ENCODE measurements at places on chromosomes 2 and 18.

- DNase-seq, result no peak
These were observed 67.4 kb downstream of the ADNP2 start for GRCh38 chr18:80176334-80177073.

DNA sequence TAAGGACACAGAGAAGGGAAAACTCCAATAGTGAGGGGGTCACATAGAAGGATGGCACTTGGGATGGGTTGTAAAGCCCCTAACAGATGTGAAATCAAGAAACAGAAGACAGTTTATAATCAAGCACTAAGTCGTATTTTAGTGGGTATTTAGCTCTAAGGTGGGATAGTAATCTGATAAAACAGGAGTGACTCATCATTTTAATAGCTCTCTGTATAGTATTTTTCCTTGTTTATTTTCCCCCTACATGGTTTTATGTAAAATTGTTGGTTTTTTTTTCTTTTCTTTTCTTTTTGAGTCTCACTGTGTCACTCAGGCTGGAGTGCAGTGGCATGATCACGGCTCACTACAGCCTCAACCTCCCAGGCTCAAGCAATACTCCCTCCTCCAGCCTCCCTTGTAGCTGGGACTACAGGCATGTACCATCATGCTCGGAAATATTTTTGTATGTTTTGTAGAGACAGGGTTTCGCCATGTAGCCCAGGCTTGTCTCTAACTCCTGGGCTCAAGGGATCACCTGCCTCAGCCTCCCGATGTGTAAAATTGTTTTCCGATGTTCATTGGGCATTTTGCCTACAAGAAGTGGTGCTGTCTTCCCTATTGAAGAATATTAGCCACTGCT, 142.6 kb upstream of the SERPINE2 start:
- DNase-seq, result no peak

DNA sequence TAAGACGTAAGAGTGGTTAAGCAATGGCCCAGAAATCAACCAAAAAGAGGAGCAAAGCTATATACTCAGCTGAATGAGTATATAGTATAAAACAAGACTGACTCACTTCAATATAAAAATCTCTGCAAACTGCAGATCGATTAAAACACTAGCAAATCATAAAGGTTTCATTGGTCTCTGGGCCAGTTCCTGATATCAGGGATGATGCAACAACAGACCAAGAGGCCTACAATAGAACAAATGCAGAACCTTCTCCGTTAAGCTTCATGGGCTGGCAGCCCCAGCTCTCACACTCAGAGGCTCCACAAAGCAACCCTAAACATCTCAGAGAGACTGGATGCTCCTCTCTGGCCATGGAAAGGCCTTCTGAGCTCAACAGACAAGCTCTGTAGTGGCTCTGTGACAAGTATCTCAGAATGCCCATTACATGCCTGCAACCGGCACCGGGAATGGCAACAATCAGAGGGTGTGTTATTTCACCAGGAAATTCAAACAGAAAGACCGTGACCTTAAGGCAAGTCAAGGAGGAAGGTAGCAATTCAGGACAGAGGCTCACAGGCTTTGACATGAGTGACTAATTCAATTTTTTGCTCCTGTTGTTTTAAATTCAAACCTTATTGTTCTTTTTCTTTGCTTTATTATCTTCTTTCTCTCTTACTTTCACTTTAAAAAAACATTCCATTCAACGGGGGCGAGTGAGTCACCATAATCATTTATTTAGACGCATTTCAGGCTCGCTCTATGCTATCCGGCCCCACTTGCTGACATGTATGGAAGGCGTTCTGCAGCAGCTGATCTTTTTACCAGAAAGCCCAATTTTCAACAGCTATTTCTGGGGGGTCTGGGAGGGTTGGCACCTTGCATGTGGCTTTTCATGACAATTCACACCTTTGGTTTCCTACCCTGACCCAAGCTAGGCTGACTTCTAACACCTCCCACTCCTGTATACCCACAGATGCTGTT, 15.1 kb downstream of the CYRIA start:
- DNase-seq, result no peak

GRCh38 chr2:43175020-43175441, 51.4 kb downstream of the ZFP36L2 start:
- no peak for DNase-seq

- DNase-seq, result no peak
These were observed 53.8 kb downstream of the SKA1 start for GRCh38 chr18:50428531-50429206.

DNA sequence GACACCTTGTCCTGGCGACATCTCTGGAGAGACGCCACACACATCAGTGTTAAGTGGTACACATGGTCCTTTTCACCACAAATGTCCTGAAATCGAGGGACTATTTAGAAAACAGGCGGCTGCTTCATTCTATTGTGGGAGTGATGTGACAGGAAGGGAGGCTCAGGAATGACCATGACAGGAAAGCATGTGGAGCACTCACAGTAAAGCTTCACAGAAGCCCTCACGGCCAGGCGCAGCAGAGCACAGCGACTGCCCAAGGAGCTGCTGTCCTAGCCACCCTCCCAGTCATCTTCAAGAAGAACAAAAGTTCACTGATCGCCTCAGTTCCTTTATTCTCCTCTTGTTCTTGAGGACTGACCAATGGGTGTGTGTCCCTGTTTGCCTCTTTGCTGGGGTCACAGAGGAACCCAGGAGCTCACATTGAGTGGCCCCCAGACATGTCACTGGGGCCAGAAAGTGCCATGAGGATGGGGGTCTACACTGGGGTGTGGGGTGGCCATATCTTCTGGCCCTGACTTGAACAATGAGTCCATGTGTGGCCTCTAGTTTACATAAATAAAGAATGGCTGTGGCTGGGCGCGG, 84.6 kb upstream of the RANBP2 start:
- DNase-seq, result no peak

DNA sequence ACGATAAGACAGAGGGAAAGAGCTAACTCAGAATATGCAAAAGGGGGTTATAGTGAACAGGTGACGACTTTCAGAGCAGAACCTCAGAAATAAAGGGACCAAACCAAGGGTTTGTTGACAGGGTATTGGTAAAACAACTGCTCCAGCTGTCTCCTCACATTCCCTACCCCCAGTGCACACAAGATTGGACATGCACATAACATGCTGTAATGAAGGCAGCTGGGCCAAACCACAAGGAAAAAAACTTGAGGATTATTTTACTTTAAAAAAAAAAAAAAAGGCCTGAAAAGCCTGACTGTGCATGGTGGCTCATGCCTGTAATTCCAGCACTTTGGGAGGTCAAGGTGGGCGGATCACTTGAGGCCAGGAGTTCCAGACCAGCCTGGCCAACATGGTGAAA, 3.5 kb downstream of the RBM43 start:
- no peak for DNase-seq

DNA sequence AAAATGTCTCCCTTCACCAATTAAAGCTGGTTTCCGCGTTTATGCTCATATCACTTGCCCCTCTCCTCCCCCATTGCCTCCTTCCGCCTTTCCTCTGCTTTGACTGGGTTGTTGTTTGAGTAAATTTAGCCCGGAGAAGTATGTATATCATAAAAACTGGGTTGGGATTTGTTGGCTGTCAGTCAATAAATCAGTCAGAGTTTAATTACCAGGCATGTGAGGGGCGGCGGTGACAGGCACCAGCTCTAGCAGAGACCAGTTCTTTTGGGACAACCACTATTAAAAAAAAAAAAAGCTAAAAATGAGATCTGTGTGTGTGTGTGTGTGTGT, 382.4 kb upstream of the SMIM21 start:
- DNase-seq, result no peak

- DNase-seq, result no peak
These were observed 18.9 kb downstream of the ASB1 start for GRCh38 chr2:238445409-238446190.

- DNase-seq, result no peak
These were observed 141.0 kb downstream of the TMEM17 start for GRCh38 chr2:62364791-62365528.

DNA sequence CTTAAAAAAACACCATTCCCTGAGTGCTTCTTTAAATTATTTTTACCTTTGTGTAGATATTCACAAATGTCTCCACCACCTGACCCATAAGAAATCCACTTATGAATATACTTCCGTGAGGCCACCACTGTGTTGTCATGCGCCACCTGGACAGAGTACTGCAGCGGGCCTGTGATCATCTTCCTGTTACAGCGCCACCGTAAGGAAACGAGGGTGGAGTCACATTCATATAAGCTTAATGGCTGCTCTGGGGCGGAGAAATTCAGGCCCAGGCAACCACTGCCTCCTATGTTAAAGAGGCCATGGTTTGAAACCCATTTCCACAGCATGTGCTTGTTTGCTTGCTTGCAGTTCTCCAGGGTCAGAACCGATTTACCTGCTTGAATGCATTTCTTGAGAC, 17.7 kb downstream of the PLA2R1 start:
- DNase-seq, result no peak

- DNase-seq, result no peak
These were observed 59.3 kb downstream of the SERTAD2 start for GRCh38 chr2:64594226-64594989.

GRCh38 chr2:202061695-202062094, 11.4 kb upstream of the KIAA2012 start:
- no peak for DNase-seq

DNA sequence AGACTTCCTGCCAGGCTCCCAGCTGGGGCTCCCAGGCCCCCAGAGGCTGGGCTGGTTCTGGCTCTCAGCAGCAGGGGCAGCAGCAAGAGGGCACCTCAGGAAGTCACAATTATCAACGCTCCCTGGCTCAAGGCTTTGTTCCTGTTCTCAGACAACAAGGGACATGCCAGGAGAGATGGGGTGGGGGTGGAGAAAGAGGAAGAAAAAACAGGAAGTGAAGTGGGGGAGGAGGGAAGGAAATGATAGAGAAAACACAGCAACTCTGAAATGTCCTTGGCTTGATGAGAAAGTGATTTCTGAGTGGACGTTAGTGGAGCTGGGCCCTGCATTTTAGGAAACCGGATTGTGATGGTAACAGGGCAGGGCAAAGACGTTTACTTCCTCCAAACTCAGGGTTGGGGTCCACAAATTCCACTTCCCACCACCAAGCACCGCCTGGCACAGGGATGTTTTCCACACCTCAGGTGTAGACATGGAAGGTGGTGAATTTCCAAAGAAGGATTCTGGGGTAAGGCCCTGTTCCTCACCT, 40.4 kb downstream of the CYRIA start:
- no peak for DNase-seq

DNA sequence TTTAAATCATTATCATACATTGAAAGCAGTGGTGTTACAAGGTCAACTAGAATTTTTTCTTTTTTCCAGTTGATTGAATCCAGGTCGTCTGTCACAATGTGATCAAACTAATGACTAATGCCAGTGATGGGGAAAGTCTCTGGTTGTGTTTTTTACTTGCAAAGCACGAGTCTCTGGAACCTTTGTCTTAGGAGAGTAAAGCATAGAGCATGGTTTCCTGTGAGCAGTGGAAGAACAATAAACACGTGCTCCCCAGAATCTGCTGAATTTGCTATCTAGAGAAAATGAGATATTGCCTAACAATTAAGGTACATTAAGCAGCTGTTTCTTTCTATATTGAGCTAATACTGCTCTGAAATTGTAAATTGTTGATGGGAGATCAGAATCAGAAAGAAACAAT, 1332.4 kb upstream of the TMEFF2 start:
- no peak for DNase-seq

DNA sequence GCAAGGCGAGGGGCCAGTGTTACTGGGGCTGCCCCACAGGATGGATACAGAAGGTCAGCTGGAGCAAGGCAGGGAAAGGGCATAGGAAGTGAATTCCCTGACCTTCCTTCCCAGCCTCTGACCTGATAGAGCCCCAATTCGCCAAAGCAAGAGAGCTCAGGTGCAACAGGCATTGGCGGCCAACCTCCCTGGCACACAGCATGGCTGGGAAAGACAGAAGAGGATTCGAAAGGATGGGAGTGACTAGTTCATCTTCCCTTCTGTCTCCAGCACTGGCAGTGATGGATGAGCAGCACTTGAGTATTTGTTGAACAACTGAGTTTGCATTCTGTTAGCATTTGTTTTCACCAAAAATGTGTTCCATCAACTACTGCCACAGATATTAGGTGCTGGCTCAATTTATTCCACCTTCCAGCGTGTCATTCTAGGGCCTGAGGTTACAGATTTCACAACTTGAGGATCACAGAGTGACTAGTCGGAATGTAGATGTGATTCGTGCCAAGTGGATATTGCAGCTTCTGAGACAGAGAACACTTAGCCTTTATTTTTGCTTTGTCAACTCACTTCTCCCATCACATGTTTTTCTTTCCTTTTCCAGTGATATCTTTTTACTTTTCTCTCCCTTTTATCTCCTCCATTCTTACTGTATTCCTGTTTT, 6.2 kb downstream of the COPS8 start:
- no peak for DNase-seq

- DNase-seq, result no peak
These were observed 11.9 kb upstream of the ACTR3 start for GRCh38 chr2:113877711-113878598.

DNA sequence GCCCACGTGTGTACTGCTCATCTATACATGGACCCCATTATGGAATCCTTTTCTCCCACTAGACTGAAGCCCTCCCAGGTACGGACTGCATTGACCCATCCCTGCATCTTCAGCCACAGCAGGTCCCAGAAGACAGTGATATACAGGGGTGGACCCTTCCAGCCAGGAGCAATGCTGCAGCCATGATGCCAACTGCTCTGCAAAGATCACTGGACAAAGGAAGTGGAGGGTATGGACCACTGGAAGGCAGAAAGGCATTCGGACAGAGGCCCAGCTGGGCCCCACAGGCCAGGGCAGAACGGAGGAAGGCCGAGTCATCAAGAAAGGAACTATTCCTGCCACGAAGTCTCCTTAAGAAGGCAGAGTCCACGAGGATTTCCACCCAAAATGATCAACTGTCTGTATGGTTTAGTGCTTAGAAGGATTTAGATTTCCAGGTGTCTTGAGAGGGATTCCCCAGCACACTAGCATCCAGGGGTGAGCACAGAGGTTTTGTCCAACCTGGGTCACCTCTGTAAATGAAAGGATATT, 93.4 kb downstream of the TWIST2 start:
- DNase-seq, result no peak

- DNase-seq, result no peak
These were observed 80.5 kb downstream of the HAUS1 start for GRCh38 chr18:46184727-46185126.

GRCh38 chr2:105786231-105787230, 41.8 kb downstream of the NCK2 start:
- no peak for DNase-seq

DNA sequence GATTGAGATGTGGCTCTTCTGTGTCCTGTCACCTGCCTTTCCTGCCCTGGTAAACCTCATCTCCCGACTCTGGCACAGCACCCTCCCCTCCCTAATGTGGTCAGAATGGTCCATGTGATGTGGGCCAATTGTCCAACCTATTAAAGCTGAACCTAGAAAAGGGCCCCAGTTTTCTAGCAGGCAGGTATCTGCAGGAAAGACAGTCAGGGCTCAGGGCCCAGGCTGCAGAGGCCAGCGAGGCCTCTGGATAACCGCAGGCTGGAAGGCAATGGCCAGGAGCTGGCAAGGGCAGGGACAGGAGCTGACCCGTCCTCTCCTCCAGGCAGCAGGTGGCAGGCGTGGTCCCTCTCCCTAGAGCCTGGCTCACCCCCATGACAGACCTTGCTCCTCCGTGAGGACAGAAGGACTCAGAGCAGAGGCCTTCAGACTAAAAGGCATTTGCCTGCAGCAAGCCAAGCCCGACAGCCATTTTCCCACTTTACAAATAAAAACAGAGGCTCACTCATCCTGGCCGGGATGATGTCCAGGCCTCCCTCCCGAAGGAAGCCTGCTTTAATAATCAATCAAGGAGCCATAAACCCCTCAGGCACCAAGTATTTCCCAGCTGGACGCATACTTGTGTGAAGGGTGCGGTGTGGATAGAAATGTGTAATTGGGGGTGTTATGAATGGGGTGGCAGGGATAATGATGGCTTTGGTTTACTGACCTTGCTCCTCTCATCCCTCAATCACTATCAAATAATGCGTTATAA, 107.1 kb downstream of the TWIST2 start:
- no peak for DNase-seq

GRCh38 chr2:217899231-217900009, 103.4 kb downstream of the TNS1 start:
- DNase-seq, result no peak

Measured in NCI-H2081 treated with DMSO at 0.1 percent for 48 hours (cell line).